Esophagus squamous epithelium (tissue), 5 donors: ENCODE measurements at places on chromosomes 5 and 9.

DNA sequence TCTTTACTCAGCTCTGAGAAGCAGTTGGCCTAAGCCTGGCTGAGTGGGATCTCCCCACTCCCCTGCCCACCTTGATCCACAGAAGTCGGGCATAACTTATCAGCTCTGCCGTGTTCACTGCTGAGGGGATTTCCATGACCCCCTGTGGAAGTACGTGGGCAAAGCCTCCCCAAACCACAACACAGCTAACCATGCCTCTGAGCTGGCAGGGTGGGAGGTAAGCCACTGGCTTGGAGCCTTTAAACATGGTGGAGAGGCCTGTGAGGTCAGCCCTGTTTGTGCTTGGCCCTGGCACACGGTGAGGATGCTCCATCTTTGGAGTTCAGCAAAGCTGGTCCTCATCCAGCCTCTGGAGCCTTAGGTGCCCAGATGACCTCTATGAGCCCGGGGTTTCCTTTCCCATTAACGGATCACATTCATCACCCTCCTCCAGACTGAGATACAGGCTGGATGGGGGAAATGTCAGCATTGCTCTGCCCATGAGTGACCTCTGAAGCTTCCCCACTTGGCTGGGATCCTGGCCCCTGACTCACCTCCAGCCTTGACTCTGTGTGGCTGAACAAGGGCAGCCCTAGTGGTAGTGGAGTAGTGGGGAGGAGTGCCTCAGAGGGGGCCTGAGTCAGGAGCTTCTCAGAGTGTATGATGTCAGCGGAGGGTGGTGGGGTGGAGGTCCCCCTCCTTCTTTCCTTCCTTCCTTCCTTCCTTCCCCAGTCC, 6.2 kb downstream of the PDLIM4 start:
- DNase-seq, result no peak

GRCh38 chr5:154284433-154284832, 93.9 kb downstream of the GALNT10 start:
- no peak for DNase-seq

- no peak for DNase-seq
Observed at GRCh38 chr9:135501261-135502167, 1.0 kb downstream of the MRPS2 start.

DNA sequence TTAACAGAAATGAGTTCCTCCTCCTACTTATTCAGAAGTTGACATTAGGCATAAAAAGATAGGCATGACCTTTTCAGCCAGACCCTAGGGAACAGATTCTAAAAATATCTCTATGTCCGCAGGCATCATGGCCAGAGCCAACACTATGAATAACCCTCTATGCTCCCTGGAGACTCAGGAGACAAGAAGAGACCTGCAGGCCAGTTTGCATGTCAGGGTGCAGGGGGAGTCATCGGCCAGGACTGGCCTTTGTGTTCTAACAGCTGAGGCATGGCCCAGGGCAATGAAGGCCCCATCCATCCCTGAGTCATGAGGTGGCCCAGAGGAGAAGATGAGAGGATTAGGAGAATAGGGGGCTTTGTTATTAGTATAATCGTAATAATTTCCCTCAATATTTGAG, 93.8 kb downstream of the TMEM215 start:
- DNase-seq, result no peak

- no peak for DNase-seq
Observed at GRCh38 chr5:62334082-62334481, 28.1 kb downstream of the KIF2A start.

GRCh38 chr5:145598983-145599382, 236.2 kb downstream of the PRELID2 start:
- DNase-seq, result no peak

GRCh38 chr5:172768573-172769341, 2.2 kb downstream of the DUSP1 start:
- DNase-seq, result no peak
